T-helper 1 cell (primary cell): ENCODE measurements at places on chromosomes 1 and 21.

- DNase-seq: no peak
Measured at GRCh38 chr1:151292207-151293030, 10.3 kb downstream of the ZNF687 start.

GRCh38 chr1:181676269-181676668 is 193.0 kb downstream of the CACNA1E start:
- DNase-seq: no peak

DNA sequence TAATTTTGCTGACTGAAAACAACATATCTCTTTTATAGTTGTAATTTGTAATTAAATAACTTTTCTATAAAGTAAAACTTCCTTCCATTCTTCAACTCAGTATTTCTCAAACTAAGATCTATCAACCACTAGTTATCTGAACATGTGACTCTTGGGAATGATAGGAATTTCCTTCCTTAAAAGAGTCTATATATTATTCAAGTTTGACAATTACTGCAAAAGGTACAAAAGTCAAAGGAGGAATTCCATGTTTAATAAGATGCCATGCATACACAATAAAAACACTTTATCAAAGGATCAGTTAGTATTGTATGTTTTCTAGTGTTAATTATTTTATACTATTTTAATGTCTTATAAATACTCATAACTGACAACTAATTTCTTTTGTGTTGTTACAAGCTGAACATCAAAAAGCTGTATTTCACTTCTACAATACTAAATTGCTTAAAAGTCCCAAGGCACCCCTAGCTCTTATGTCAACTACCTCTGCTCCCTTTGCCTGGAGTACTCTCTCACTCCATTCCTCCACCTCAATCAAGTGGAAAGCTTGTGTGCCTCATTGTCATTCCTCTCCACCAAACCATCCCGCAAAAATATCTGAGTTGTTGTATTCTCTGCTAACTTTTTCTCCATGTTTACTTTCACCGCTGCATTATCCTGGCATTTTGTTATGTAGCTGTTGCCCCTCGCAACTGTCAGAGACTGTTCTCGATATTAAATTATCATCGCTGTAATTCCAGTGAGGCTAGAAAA is 67.9 kb downstream of the SLC44A5 start:
- no peak for DNase-seq

DNA sequence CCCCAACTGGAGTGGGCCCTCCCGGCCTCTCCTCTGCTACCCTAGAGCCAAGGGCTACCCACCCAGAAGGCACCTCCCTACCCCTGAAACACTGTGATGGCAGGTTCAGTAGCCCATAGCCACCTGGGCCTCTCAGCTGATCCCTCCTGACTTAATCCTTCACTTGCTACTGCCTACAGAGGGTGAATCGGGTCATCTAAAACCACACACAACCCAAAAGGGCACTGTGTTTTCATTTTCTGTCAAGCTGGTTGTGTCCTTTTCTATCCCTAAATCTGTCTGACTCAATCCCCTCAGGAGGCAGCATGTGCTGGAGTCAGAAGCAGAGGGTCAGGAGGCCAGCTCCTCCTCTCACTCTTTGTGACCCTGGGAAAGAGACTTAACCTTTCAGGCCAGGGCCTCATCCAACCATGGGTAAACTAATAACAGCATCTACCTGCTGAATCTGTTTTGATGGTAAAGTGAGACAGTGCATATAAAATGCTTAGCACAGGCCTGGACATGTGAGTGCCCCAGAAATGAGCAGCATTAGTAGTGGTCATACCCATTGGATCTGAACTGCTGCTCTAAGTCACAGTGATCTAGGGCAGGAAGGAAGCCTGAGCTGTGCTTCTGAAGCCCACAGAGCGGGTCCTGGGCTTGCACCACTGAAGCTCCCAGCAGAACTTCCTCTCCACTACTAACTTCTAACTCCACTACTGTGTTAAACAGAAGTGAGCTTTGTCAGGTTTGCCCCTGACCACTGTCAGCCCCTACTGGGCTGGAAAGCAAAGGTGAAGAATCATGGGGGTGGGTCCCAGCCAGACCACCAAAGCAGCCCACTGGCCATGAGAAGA is 11.0 kb downstream of the PMVK start:
- DNase-seq: no peak

DNA sequence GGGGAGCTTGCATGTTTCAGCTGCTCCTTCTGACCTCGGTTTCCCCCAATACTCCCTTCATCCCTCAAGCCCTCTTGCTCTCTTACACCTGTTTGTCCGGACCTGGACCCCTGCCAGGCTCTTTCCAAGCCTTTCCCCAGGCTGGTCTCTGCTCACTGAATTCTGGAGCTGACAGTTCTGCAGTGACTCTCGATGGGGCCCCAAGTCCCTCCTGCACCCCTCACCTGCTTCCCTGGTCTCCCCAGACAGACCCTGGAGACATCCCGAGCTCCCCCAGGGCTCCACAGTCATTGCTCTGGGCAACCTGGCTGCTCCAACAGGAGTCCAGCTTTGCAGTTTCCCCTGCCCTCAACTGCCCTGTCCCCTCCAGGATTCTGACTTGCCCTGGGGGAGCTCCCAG is 198.6 kb downstream of the GRIK3 start:
- DNase-seq: no peak

- no peak for DNase-seq
Measured at GRCh38 chr1:178354816-178355215, 141.9 kb downstream of the CLEC20A start.

DNA sequence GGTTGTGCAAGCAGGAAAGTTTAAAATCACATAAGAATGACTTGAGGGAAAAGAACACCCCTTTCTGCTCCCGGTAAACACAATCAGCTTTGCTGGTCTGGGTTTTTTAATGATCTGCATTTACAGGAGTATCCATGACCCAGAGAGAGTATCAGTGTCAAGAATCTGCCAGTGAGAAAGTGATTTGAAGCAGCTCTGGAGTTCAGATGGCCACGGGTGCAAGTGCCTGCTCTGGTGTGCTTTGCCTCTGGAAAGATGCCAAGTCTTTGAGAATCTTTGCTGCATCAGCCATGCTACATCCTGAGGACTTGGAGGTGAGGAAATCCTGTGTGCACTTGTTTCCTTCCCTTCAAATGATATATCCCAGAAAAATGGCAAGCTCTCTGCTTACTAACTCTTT is 18.6 kb upstream of the MYSM1 start:
- no peak for DNase-seq
